Lung (tissue), 17 donors: ENCODE measurements at places on chromosomes 4 and X.

DNA sequence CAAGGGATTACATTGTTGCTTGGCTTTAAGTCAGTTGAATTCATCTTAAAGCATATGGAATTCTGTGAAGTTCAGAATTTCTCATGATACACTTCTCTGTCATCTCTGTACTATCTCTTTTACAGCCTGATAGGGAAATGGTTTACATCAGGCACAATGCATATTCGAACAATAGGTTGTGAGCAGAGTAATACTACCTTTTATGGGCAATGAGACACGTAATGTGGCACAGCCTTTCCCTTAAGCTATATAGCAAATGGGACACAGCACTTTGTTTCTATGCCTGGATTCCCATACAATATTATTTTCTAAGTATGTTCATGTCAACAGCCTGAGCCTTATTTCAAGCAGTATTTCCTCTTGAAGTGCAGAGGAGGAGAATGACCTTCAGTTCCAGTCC lies 58.4 kb downstream of the SYNPO2 start:
- no peak for DNase-seq

GRCh38 chr4:40395908-40396793 lies 61.0 kb downstream of the CHRNA9 start:
- peak; percentile 82 for DNase-seq

DNA sequence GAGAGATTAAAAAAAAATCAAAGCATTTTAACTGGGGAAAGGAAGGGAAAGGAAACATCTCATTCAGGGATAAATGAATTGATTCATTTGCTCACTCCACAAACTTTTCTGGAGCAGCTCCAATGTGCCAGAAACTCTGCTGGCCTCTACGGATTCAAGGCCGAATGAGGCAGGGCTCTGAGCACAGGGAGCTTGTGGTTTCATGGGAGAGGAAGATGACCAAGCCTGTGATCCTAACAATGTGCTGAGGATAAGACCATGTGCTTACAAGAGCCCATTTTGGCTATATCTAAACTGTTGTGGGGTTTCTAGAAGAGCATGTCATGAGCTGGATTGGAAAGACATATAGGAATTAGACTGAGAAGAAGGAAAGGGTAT lies 137.5 kb downstream of the ZNF674 start:
- DNase-seq: no peak

GRCh38 chrX:68725756-68726365 lies 78.4 kb downstream of the STARD8 start:
- DNase-seq: no peak

- no peak for DNase-seq
Observed at GRCh38 chr4:34108391-34108790, 2135.9 kb downstream of the ARAP2 start.

GRCh38 chr4:113232194-113232593 lies 182.7 kb downstream of the ANK2 start:
- no peak for DNase-seq

DNA sequence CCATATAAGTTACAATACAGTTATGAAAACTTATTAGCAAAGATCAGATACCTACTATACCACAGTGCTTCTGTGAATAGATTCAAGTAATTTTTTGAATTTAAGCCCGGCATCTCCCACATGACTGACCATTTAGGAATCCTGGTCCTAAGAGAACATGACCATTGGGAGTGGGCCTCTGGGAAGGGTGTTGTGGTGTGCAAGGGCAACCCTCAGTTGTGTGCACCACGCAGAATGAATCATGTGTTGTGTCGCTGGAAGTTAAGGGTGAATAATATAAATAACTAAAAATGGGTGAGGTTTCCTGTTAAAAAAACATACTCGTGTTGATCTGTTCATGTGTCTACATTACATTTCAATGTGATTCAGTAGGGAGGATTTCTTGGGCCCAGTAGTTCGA lies 15.5 kb downstream of the CPE start:
- no peak for DNase-seq

DNA sequence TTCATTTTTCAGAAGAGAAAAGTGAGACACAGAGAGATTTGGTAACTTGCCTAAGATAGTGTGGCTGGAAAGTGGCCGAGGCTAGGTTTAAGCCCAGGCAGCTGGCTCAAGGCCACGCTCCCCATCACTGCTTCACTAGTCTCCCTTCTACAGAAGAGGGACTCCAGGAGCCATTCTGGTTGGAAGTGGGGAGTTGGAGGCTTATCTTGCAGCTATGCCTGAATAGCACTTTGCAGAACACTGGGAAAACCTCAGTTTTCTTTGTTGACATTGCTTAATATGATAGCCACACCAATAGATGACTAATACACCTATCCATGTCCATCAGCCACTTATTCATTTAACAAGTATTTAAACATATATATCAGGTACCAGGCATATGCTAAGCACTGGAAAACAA lies 18.5 kb downstream of the LRRC66 start:
- DNase-seq: no peak

DNA sequence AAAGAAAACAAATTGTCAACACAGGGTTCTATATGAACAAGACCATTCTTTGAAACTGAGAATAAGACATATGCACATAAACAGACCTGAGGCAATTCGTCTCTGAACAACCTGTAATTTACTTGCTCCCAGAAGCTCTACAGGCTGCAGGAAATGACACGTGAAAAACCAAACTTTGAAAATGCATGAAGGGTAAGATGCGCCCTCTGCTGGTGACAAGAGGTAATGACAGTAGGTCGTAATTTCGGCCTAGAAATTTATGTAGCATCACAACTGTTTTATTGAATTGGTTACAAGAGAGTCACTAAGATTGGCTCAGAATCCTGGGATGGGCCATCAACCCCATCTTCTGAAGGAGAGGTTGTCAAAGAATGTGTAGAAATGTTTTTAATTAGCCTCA lies 276.5 kb downstream of the PPP4R3C start:
- DNase-seq: peak; percentile 3

DNA sequence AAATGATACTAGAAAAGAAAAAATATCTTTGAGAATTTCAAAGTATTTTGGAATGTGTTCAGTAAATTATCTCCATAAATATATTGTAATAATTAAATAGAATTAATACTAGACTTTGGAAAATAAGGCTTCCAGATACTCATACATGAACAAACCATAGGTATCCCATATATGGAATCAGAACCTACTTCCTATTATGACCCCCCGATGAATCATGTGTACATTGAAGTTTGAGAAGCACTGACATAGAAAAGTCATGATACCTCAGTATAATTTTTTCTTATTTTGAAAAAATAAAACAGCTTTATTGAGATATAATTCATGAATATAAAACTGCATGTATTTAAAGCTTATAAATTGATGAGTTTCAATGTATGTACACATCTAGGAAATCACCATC lies 27.2 kb upstream of the SMARCA5 start:
- DNase-seq: no peak

- no peak for DNase-seq
Observed at GRCh38 chr4:110091434-110092140, 106.8 kb downstream of the ELOVL6 start.

DNA sequence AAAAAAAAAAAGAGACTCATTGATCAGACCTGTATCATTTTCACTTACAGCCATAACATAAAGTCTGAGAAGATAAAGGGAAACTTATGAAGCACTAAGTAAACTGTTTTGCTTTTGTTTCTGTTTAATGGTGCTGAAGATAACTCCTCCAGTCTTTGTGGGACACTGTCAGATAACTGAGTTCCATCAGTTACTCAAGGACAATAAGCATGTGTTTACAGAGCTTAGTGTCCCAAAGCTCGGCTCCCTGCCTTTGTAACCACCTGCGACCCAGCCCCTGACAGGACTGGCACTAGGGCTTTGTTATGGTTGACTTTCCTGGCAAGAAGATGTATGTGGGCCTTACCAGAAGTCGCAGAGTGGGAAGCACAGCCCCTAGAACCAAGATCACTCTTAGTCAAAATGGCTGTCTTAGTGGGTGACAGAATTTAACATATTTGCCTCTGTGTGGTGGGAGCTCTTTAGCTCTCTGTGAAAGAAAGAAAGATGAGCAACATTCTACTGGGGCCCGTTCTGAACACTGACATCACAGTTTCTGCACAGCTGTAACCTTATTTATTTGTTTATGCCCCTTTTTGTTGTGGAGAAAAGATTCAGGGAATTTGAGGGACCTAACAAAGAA lies 68.1 kb downstream of the FNIP2 start:
- no peak for DNase-seq

GRCh38 chr4:4655901-4656300 lies 114.1 kb upstream of the STX18 start:
- DNase-seq: no peak

GRCh38 chrX:73206366-73206765 lies 8.3 kb downstream of the NAP1L2 start:
- no peak for DNase-seq

DNA sequence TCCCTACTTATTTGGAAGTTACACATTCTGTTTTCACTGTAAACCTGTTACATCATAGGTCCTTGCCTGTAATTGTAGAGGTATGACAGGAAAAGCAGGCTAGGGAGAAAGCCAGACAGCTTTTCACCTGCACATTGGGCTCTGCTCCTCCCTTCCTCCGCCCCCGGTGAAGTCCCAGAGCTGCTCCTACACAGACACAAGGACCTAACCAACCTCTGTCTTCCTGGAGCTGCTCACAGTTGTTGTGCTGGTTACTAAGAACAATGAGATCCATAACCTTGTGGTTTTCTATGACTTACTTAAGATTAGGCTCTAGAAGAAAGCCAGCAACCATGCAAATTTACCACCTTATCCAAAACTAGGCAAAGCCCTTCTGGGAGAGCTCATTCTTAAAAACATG lies 40.0 kb downstream of the MOSPD2 start:
- DNase-seq: no peak

DNA sequence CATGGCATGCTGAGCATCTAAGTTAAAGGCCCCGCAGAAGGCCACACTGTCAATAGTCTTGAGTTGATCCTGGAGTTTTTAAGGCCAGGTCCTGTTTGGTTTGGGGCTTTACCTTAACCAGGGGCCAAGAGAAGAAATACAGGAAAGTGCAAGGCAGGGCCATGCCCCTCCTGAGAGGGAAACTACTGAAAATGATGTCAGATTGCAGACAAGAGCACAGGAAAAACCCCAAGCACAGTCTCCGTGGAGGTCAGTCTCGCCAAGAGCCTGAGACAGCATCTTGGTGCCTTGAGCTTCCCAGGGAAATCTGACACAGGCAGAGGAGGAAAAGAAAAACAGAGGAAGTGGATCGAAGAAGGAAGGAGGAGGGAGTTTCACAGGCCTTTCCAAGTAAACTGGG lies 32.2 kb upstream of the GATB start:
- DNase-seq: no peak

GRCh38 chr4:152870606-152871005 lies 65.5 kb upstream of the FHDC1 start:
- no peak for DNase-seq

- no peak for DNase-seq
Observed at GRCh38 chr4:165439344-165439743, 60.5 kb downstream of the CPE start.

DNA sequence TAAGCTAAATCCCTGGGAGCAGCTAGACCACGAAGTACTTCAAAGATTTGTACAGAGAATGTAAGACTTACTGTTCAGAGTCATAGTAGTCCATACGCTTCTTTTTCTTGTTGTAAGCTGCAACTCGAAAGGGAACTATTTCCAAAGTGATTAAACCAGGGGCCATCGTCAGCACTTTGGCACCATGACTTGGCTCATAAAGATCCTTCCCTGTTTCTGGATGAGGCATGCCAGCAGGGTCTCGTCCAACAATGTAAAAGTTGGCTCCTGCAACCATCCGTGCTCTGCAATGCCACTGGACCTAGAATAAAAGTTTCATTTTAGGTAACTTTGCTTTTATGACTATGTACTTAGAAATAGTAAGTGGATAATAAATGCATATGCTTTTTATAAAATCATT lies 88.5 kb downstream of the PAPSS1 start:
- DNase-seq: peak; percentile 62

GRCh38 chrX:96314985-96315384 lies 369.7 kb upstream of the DIAPH2 start:
- no peak for DNase-seq

GRCh38 chrX:20681683-20682082 lies 415.0 kb upstream of the RPS6KA3 start:
- DNase-seq: no peak

DNA sequence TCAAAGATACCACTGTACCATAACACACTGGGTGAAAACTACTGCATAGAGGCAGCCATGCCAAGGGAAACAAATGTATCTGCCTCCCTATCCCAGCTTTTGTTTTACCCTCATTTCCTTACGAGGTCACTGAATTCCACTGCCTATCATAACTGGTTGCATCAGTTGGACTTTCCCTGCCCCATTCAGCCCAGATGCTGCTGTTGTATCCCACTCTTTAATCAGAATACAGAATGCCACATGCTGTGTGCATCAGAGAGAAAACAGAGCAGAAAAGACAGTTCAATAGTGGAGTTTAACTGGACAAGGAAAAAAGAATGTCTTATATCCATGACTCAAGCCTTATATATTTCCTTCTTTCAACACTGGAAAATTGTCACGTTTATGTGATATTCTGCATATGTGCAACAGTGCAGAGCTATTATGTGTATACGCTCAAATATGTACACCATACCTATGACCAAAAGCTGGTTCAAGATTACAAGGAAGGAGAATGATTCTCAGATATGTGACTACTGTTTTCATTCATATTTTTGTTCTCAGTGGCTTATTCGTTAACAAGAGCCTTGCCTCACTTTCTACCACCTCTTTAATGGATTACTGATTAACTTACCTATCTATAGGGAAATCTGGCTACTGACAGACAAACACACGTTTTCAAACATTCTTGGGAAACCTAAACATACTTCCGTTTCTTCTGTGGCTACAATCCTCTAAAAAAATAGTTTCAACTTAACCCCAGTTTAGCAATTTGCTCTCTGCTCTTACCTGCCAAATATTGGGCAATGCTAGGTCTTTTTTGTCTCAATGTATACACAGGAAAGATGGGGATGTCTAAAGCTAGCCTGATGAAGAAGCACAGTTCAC lies 378.9 kb downstream of the SMARCA1 start:
- DNase-seq: no peak

DNA sequence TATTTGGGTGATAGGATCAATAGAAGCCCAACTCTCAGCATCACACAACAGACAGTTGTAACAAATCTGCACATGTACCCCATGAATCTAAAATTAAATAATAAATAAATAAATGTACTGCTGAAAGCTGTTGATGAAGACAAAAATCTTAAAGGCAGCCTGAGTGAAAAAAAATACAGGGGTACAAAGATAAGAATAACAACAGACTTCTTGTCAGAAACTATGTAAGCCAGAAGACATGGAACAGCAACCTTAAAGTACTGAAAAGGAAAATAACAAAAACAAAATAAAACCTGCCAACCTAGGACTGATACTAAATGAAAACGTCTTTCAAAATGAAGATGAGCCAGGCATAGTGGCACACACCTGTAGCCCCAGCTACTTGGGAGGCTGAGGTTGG lies 25.0 kb upstream of the PDLIM5 start:
- no peak for DNase-seq

GRCh38 chr4:72243641-72244040 lies 211.8 kb downstream of the NPFFR2 start:
- no peak for DNase-seq

- peak; percentile 40 for DNase-seq
Observed at GRCh38 chrX:20320461-20321159, 53.9 kb upstream of the RPS6KA3 start.

- no peak for DNase-seq
Observed at GRCh38 chr4:151638295-151638858, 122.4 kb downstream of the GATB start.
